ENCODE measurements at places on chromosomes 4 and X.
A peak's percentile ranks its signal among the peaks of the same experiment; 100 is the strongest.

DNA sequence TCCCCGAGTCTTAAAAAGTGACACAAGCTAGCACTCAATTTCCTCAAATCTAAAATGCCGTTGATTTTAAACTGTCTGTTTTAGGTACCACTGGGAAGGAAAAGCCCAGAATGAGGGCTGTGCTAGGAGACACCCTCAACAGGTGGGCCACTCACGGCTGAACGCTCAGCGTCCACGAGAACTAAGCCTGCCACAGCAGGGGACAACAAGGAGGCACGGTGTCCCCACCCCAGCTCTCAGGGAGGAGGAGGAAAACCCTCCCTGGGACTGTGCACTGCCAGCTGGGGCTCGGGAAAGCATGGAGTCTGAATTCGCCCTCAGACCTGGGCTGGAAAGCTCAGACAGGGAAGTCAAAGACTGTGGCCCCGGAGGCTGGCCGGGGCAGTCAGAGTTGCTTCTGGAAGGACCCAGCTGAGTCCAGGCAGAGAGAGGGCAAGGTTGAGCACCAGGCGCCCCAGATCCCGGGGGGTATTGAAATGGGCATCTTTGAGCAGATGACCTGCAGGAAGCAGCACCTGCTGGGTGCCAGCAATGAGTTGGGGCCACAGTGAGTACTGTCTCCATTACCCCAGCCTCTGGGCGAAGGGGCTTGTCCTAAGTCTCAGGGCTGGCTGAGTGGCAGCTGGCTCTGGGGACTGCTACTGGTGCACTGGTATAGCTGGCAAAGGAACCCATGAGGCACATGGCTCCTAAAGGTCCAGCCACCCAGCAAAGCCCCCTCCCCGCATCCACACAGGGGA lies 769 bp upstream of the CPZ start:
- DNase-seq: no peak

DNA sequence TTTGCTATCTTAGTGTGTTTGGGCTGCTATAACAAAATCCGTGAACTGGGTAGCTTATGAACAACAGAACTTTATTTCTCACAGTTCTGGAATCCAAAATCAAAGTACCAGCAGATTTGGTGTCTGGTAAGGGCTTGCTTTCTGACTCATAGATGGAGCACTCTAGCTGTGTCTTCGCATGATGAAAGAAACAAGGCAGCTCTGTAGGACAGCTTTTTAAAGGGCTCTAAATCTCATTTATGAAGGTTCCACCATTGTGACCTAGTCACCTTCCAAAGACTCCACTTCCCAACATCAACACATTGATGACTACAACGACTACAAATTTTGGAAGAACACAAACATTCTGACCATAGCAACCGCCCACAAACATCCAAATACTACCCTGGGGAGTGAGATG lies 158.6 kb upstream of the LCORL start:
- no peak for DNase-seq

GRCh38 chr4:137393044-137393443 lies 139.2 kb downstream of the PCDH18 start:
- DNase-seq: no peak

GRCh38 chrX:12360383-12360782 lies 222.1 kb downstream of the FRMPD4 start:
- no peak for DNase-seq

GRCh38 chrX:96373047-96373355 lies 311.6 kb upstream of the DIAPH2 start:
- DNase-seq: no peak

GRCh38 chr4:15139599-15139998 lies 137.3 kb downstream of the CPEB2 start:
- DNase-seq: no peak

- DNase-seq: no peak
These were observed 24.5 kb downstream of the DAPP1 start for GRCh38 chr4:99841129-99841528.

GRCh38 chrX:136210243-136210642 lies 41.0 kb downstream of the MAP7D3 start:
- no peak for DNase-seq

DNA sequence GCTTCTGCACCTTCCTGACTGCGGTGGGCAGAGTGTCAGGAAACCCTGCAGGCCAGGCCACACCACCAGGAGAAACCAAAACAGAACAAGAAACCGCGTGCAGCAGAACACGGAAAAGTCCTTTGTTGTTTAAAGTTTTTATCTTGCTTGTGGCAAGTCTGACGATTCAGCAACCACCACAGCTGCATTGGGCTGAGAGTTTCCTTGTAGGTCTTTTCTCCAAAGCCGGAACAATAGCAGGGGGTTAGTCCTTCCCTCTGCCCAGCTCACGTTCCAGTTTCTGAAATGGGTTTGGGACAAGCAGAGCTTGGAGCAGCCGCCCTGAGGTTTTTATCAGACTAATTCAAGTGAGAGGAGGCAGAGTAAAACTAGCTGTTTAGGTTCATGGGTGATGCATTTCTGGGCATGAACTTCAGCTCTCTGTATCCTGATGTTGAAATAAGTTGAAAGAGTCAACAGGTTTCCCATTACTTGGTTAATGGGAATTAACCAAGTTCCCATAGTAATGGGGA lies 216.9 kb downstream of the PTTG2 start:
- no peak for DNase-seq

DNA sequence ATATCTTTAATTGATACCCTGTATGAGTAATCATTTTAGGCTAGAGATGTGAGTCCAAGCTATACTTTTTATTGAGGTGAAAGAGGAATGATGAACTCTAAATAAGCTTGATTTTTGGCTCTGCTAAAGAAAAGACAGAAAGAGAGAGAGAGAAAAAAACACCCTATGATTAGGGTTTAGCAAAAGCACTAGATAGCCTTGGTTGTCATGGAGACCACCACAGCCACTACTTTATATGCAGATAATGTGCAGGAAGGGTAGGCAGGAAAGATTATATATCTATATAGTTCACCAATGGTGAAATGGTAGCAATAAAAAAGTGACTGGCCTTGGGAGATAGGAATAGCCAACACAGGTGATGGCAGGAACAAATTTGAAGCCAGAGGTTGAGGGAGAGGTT lies 69.9 kb upstream of the CAMK2D start:
- DNase-seq: no peak

GRCh38 chr4:101114936-101115372 lies 232.4 kb downstream of the PPP3CA start:
- DNase-seq: no peak

GRCh38 chr4:40058121-40058520 lies 1.5 kb downstream of the N4BP2 start:
- DNase-seq: no peak

DNA sequence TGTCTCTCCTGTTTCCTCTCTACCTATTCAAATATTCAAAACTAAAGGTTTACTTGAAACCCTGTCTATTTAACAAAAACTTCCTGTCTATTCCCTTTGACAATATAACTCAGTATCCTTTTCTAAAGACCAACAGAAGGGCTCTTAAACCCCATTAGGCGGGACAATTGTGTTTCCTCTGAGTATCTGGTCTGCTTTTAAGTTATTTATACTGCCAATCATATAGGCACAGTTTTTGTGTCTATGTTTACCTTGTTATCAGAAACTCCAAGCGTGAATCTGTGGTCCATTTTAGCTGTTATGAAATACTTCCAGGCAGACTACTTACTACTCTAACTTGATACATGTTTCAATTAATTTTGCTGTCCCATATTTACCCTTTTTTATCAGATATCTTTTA lies 350.0 kb upstream of the CTSO start:
- DNase-seq: no peak

DNA sequence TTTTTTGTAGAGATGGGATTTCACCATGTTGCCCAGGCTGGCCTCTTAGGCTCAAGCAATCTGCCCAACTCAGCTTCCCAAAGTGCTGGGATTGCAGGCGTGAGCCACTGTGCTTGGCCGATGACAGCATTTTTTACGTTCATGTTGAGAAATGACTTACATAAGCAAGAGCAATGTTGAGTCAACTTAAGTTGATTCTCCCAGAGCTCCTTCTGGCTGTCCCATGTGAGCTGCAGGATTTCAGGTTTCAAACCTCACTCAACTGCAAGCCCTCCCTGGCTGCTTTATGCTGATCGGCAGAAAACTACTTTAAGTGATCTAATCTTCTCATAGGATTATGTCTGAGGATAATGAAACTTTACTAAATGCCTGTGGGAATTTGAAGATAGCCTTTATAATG lies 86.8 kb downstream of the GC start:
- no peak for DNase-seq

- peak; percentile 78 for DNase-seq
These were observed 60.8 kb downstream of the ZNF732 start for GRCh38 chr4:244471-244870.

Measured in T47D (cell line).